ENCODE measurements at places on chromosomes 1 and 21.

DNA sequence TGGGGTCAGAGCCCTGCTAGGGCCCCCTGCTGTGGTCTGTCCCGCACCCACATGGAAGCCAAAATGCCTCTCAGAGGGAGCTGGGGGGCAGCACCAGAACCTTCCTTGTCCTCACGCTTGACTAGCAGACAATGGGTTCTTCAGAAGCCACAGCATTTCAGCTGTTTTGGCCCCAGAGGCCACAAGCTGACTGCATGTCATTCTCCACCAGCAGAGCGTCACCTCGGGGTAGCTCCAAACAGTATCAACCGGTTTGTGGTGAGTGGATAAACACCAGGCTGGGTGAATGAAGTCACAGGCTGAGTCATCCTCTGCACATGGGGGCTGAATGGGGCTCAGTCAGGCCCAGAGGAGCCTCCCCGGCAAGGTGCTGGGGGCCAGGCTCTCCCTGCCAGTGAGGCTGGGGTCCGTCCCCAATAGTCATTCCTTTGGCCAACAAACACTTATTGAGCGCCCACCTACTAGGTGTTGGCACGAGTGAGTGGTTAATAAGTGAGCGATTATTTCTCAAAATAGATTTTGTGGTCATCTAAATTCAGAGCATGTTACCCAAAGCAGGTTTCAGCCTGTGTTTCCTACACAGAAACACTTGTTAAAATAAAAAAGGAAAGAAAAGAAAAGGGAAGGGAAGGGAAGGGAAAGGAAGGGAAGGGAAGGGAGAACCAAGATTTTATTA is 9.1 kb downstream of the OLIG1 start:
- no peak for DNase-seq

DNA sequence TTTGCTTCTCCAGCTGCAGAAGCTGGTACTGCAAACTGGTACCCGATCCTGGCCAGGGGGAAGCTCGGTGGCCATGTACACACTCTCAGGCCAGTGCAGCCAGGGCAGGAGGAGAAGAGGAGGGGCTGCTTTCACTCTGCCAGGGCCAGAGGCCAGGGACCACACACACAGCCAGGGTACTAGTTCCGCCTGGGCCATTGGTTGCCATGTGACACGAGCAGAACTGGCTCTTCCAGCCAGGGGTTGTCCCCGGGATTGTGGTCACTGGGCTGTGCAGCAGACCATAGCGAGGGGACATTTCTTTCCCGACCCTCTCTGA is 3.7 kb upstream of the SHISAL2A start:
- no peak for DNase-seq

DNA sequence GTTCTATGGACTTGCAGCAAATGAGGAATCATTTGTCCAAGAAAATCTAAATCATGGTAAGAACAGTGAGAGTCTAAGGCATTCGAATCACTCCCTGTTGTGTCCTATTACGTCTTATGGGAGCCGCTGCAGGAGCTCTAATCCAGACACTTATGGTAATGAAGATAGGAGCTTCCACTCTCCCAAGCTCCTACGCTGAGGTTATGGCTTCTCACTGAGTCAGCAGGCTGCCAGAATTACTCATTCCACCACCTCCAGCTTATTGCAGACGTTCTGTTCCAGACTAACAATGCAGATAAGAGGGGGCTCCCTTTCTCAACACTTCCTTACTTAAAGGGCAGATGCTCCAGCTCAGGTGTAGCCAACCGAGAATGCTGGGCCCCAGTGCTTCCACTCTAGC is 212.6 kb downstream of the GREM2 start:
- no peak for DNase-seq

- DNase-seq: no peak
Observed at GRCh38 chr1:53391982-53392381, 64.1 kb upstream of the LRP8 start.

DNA sequence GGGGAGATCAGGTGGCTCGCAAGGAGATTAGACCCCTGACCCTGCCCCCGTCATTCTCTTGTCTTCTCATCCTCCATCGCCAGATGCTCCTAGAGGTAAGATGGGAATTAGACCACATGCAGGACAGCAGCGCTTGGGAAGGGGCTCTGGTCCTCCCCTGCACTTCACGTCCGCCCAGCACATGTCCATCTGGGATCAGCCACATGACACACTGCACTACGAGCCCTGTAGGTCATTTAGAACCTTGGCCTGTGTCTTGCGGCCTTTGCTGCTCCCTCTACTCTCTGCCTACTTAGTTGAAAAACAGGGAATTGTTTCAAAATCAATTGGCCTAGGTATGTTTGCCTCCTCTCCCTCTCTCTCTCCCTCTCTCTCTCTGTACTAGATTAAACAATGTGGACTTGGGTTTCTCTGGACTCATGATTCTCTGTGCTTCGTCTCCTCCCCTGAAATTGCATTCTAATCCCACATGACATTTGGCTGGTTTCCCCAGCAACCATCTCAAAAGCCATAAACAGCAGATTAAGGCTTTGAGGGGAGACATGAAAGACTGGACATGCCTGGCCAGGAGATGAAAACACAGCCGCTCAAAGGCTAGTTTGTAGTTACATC is 3.8 kb upstream of the NCMAP start:
- no peak for DNase-seq

DNA sequence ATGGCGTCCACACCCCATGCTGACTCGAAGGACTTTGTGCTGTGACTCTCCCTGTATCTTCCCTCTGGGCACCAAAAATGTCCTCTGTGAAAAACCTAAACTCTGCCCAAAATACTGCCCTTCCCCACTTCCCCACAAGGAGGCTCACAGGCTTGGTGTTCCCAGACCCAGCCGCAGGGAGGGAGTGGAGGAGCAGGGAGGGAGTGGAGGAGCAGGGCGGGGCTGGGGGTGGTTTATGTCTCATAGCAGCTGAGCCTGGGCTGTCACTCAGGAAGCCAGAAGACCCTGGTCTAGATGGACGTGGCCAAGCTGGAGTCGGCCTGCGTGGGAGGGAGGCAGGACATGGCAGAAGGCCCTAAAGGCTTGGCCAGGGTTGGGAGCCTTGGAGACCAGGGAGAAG is 461.7 kb downstream of the PTPRU start:
- DNase-seq: no peak

DNA sequence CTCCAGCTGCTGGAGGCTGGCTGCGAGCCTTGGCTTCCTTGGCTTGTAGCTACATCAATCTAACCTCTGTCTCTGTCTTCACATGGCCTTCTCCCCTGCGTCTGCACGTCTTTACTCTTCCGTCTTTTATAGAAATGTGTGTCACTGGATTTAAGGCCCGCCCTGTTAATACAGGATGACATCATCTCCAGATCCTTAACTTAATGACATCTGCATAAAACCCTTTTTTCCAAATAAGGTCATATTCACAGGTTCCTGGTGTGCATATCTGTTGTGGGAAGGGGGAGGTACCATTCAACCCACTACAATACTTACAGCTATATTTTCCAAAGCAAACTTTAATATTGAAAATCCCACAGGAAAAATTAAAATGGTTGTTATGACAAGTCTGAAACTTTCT is 165.3 kb upstream of the FOXD3 start:
- DNase-seq: no peak

- no peak for DNase-seq
Observed at GRCh38 chr1:80155371-80155770, 1148.8 kb upstream of the ADGRL4 start.

GRCh38 chr1:15598436-15598835 is 13.6 kb upstream of the AGMAT start:
- DNase-seq: no peak

DNA sequence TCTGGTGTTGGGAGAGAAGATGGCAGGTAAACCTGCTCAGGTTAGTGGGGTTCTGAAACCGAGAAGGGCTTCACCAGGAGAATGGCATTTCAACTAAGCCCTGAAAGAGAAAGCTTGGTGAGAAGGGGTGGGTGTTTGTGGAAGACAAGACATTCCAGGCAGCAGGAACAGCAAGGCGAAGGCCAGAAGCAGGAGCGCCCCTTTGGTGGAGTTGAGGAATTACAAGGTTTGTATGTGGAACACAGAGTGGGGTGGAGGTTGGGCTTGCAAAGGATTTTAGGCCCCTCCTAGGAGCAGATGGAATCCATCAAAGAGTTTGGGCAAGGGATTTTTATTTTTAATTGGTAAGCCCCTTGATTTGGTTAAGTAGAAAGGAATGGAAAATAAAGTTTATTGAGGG is 24.8 kb upstream of the ELOA start:
- no peak for DNase-seq

GRCh38 chr1:79079770-79080169 is 73.2 kb upstream of the ADGRL4 start:
- no peak for DNase-seq

- DNase-seq: no peak
Observed at GRCh38 chr1:49576327-49576901, 447.3 kb downstream of the AGBL4 start.

GRCh38 chr1:25140073-25140797 is 92.1 kb downstream of the SYF2 start:
- DNase-seq: no peak

DNA sequence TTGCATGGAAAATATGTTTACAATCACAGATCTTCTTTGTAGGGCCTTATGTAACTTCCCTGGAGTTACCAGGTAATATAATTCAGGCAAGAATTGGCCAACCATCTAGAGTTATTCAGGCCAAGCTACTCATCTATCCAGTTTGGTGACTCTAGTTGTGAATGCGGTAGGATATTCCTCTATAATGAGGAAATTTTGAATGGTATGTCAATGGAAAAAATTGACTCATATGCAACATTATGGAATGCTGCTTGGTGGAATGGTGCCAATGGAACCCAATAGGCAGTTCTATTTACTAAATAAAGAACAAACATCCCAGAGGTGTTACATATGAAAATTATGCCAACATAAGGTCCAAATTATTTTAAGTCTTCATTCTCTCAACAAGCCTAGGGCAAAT is 5.6 kb upstream of the TNFSF18 start:
- DNase-seq: no peak

GRCh38 chr1:106907795-106908194 is 148.7 kb upstream of the PRMT6 start:
- DNase-seq: no peak
